ENCODE measurements at places on chromosomes 4 and X. TPM values are rescaled to one million over a fixed set of nuclear protein-coding genes. Genes with fewer than 3 reads are reported as not detected.

STPG2 gene
- 0.16 TPM for total RNA-seq

PQBP1 gene
- 63.9 TPM for total RNA-seq

- DNase-seq = no peak
Measured at GRCh38 chrX:118143578-118143977, 27.0 kb upstream of the KLHL13 start.

- no peak for DNase-seq
Measured at GRCh38 chr4:67871867-67872266, 11.9 kb downstream of the TMPRSS11D start.

DNA sequence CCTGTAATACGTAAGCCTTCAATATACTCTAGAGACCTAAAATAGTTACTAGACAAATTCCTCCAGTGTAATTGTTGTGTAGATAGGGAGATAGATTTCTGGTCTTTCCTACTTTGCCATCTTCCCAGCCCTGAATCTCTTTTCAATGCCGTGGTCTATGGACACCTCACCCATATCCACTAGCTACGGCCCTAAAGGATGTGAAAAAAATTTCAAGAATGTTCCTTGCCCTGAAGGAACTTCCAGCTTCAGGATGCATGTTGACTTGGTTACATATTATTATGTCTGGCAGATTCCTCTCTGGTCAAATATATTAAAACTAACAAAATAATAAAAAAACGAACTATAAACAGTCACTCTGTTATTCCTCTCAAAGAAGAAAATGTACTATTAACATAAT is 52.4 kb upstream of the TSPAN5 start:
- no peak for DNase-seq
